ENCODE measurements at places on chromosomes 2 and 18.
A peak's percentile ranks its signal among the peaks of the same experiment; 100 is the strongest.

DNA sequence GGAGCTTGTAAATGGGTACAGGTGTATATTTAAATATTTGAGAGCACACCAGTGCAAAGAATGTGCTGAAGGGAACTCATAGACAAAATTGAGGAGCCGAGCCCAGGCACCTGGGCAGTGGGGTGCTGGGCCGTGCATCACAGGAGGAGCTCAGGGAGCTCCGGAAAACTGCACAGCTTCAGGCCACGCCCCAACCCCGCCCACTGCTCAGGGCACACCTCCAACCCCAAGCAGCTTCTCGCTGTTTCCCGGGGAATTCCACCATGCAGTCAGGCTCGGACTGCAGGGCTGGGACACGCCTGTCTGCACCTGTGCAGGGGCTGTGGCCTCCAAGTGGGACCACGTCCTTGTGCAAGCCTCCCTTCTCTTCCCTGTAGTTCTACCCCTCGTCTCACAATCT is 243.0 kb downstream of the HDAC4 start:
- DNase-seq = peak; percentile 45

DNA sequence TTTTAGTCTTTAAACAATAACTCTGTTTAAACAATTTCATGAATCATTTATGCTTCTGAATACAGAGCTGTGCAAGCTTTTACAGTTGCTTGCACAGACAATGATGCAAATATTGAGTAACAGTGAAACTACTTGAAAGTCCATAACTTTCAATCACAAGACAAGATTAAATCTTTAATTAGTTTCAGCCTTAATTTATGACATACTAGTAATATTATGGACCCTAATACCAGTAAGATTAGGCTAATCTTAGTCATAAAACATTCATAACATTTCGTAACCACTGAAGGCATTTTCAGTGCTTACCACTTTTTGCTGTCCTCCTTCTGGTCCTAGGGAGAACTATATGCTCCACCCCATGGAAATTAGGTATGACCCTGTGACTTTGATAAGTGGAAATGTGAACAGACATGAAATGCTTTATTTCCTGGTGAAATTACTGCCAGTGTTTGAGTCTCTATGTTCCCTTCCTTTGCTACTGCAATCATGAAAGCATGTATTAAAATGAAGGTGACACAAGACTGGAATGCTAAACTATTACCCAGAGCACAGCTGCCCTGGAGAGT is 1.8 kb upstream of the COBLL1 start:
- no peak for DNase-seq

DNA sequence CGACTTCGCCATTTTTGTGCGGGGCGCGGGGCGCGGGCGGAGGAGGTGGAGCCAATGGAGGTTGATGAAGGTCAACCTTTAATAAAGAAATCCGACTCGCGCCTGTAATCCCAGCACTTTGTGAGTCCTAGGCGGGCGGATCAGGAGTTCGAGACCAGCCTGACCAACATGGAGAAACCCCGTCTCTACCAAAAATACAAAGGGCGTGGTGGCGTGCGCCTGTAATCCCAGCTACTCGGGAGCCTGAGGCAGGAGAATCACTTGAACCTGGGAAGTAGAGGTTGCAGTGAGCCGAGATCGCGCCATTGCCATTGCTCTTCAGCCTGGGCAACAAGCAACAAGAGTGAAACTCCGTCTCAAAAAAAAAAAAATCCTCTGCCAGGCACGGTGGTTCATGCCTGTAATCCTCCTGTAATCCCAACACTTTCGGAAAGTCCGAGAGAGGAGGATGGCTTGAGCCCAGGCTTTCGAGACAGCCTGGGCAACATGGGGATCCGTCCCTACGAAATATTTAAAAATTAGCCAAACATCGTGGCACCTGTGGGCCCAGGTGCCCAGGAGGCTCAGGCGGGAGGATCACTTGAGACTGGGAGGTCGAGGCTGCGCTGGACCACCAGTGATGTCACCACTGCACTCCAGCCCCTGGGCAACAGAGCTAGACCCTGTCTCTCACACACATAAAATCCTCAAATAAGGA is 493 bp upstream of the PREB start:
- DNase-seq = no peak

DNA sequence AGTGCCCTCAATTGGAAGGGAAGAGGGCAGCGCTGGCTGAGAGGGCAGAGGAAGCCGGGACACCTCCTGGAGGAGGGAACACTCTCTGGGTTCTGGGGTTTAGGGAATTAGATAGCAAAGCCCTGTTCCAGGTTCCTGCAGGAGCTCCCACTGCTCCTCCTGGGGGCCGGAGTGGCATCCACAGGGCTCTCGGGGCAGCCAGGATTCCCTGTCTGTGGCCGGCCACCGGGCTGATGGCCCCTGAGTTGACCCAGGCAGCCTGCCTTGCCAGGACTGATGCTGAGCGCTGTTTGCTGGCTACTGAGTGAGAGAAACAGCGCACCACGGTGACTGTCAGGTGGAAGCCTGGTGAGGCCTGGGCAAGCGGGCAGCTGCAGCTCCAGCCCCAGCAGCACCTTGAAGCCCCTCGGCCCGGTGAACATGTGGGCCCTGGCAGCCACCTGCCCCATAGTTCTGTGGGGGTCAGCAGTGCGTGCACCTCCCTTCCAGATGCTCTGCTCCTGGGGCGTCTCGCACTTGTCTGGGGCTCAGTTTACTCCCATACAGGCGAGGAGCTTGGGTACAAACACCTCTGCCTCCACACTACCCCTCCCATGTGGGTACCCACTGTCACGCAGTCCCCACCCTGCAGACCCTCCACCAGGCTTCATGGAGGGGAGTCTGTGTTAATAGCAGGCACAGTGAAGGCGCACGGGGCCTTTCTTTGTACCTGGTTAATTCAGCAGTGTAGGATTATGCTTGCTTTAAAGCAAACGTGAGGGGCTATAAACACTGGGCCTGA is 7.7 kb upstream of the ALLC start:
- no peak for DNase-seq

DNA sequence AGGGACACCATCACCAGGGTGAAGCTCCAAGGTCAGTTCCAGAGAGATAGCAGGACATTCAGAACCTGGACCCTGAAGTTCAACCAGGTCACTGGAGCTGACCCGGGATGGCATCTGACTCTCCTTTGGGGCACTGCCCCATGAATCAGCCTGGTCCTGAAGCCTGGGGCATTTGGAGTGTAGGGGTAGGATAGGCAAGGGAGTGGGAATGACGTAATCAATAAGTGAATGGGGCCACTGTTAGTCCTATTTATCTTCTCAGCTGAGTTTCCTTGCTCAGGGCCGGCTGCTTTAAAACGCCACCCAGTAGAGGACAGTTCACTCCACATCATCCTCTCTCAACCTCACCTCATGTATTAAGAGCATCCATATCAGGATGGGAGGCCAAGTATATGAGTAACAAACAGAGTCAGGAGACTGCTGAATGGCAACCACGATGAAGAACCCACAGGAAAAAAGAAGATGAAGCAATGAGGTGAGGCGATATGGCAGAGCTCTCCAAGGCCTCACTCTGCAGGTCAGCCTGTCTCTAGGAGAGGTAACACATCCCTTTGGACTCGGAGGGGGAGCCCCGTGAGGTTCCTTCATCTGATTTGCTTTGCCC is 1.8 kb upstream of the RFX8 start:
- no peak for DNase-seq

- no peak for DNase-seq
These were observed 69.6 kb downstream of the MAP4K4 start for GRCh38 chr2:101766871-101767739.

All from GM12865 (cell line).